Suppressor macrophage treated with lipopolysaccharide for 4 hours (primary cell): ENCODE measurements at places on chromosomes 3 and 15.
A peak's percentile ranks its signal among the peaks of the same experiment; 100 is the strongest.

DNA sequence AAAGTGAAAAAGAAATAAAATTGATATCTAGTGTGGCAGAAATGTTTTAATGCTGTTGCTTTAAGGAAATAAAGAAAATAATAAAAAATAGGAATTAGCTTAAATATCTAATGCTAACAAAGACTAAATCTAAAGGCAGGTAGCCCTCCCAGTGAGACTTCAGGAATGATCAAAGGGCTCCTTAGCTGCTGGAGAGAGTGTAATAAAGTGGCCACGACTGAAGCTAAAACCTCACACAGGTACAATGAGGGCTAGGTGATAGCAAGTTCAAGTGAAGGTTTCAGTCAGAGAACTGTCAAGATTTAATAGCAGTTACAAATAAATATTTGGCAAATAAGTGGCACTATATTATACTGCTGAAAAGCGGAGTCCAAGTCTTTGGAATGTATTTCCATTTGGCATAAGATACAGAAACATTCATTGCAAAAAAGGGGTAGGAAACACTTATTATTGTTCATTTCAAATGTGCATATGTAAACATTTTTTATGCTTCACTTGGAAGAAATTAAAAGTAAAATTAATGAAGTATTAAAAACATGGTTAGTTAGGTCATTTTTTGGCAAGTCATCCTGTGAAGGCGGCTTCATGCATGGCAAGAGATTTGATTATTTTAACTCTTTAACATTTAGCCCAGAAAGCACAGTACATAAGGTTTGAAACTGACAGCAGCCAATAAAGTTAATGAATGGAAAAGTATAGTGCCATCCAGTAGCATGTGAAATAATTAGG is 168.2 kb downstream of the ECT2 start:
- no peak for DNase-seq

- DNase-seq: no peak
Measured at GRCh38 chr15:31133890-31134289, 32.4 kb upstream of the TRPM1 start.

DNA sequence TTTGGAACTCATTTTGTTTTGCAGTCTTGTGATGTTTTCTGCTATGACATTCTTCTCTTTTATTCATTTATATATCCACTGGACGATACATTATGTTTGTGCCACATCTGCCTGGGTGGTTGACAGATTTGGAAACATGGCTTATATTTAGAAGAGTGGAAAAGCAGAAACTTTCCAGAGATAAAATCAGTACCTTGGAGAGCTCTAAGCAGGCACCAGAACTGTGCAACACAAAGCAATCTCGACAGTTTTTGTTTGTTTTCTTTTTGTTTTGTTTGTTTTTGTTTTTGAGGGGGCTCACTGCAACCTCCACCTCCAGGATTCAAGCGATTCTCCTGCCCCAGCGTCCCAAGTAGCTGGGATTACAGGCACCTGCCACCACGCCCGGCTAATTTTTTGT is 45.5 kb downstream of the SYN2 start:
- peak; percentile 9 for DNase-seq

- DNase-seq: no peak
Measured at GRCh38 chr15:36579792-36580431, 486 bp downstream of the CDIN1 start.

DNA sequence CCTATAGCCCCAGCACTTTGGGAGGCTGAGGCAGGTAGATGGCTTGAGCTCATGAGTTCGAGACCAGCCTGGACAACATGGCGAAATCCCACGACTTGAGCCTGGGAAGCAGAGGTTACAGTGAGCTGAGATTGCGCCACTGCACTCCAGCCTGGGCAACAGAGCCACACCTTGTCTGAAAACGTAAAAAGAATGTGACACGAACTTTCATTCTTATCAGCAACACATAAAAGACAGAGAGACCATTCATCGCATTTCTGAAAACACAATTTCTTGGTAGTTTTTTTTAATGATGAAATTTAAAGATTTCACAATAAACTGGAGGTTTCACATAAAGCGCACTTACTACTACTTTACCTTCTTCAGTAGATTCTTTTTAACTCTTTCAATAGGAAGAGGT is 18.4 kb downstream of the HLTF start:
- no peak for DNase-seq

- no peak for DNase-seq
Measured at GRCh38 chr3:177037241-177037640, 160.0 kb downstream of the TBL1XR1 start.

DNA sequence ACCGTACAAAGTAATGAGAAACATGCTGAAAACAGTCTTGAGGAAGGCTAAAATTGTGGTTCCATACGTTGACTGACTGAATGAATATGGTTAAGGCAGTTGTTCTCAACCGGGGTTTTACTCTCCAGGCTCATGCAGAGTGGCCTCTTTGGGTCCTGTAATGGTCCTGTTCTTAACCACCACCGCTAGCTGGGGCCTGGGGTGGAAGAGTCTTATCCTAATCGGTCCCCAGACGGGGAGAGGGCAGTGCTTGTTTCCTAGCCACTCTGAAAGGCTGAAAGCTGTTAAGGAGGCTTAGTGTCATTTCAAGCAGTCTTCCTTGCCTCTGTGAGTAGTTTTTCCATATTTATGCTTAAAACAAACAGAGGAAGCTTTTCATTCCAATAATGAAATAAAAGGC is 32.0 kb downstream of the SELENOT start:
- no peak for DNase-seq
